ENCODE measurements at places on chromosomes 5 and 9. TPM values are rescaled to one million over a fixed set of nuclear protein-coding genes. Genes with fewer than 3 reads are reported as not detected.

GRCh38 chr5:36894954-36895353 lies 18.4 kb downstream of the NIPBL start:
- no peak for DNase-seq
- no peaks in the 10 kb centered on the region for H3K4me1 ChIP-seq
- H3K36me3 ChIP-seq, result no peaks in the 10 kb centered on the region
- H3K27me3 ChIP-seq, result no peaks in the 10 kb centered on the region

- H3K4me1 ChIP-seq, result peaks cover 2% of the 10 kb centered on the region
- H3K4me3 ChIP-seq, result no peak overlapping the region
- H3K27ac ChIP-seq, result no peak overlapping the region
- H3K36me3 ChIP-seq, result no peaks in the 10 kb centered on the region
Observed at GRCh38 chr9:114621975-114622609, 11.0 kb downstream of the TMEM268 start.

DNA sequence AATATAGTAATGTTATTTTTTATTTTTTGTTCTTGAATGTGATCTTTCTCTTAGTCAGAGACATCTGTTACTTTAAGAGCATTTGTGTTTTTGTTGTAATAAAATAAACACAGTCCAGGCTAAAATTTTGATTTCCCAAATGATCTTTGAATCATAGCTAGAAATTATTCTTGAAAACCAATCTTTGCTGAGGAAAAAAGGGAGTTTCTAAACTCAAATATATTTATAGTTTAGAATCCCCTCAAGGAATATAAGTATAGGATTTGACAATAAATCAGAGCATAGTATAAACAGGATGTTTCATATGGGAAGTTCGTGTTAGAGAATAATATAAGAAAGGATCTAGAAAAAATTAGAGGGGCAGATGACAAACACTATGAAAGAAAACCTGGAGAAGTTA lies 118.8 kb upstream of the ADAMTS19 start:
- no peak overlapping the region for H3K4me3 ChIP-seq
- no peaks in the 10 kb centered on the region for H3K36me3 ChIP-seq
- no peaks in the 10 kb centered on the region for H3K27me3 ChIP-seq

- peaks cover 25% of the 10 kb centered on the region for H3K4me1 ChIP-seq
- no peaks in the 10 kb centered on the region for H3K36me3 ChIP-seq
- no peaks in the 10 kb centered on the region for H3K27me3 ChIP-seq
- peak overlapping the region; percentile 69 for H3K4me3 ChIP-seq
Observed at GRCh38 chr9:34958411-34958982, 412 bp downstream of the PHF24 start.

- no peak for DNase-seq
- no peak overlapping the region for H3K27ac ChIP-seq
- no peak overlapping the region for H3K4me3 ChIP-seq
- H3K27me3 ChIP-seq, result no peaks in the 10 kb centered on the region
Observed at GRCh38 chr5:83227611-83228010, 150.3 kb downstream of the XRCC4 start.

GRCh38 chr5:126097876-126098275 lies 325.3 kb upstream of the GRAMD2B start:
- H3K27ac ChIP-seq, result no peak overlapping the region
- H3K4me1 ChIP-seq, result no peaks in the 10 kb centered on the region
- H3K4me3 ChIP-seq, result no peak overlapping the region
- no peaks in the 10 kb centered on the region for H3K27me3 ChIP-seq

The RALGDS gene
- 42.4 TPM for total RNA-seq

- no peak overlapping the region for H3K27ac ChIP-seq
- no peaks in the 10 kb centered on the region for H3K4me1 ChIP-seq
- H3K36me3 ChIP-seq, result no peaks in the 10 kb centered on the region
- H3K27me3 ChIP-seq, result no peaks in the 10 kb centered on the region
- no peak overlapping the region for H3K4me3 ChIP-seq
Observed at GRCh38 chr9:117122953-117123352, 291.9 kb downstream of the ASTN2 start.

- H3K4me1 ChIP-seq, result no peaks in the 10 kb centered on the region
- H3K27ac ChIP-seq, result peak overlapping the region; percentile 56
- H3K4me3 ChIP-seq, result peak overlapping the region; percentile 44
- DNase-seq, result peak; percentile 57
Observed at GRCh38 chr9:103999375-104000062, 94.6 kb upstream of the SMC2 start.

All from testis (tissue), 5 donors.